ENCODE measurements at places on chromosomes 5 and 9.

- no peak for DNase-seq
These were observed 186.2 kb downstream of the DCP2 start for GRCh38 chr5:113162770-113163169.

GRCh38 chr9:84271531-84271900, 69.0 kb downstream of the SLC28A3 start:
- peak; percentile 94 for DNase-seq

DNA sequence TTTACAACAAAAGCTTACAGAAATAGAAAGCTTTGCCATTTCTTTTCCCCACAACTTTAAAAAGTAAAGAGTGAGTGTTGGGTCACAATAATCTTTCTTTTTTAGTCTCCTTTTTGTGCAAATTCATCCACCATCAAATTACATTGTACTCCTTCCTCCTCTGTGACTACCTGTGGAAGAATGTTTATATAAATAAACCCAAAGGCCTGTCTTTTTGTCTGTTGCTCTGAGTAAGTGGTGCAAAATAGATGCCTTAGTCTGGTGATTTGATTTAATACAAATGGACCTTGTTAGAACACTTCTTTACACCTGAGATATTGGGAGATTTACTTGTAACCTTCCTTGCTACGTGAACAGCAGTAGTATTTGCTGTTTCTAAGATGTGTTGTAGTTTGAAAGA, 53.5 kb upstream of the TAF11L2 start:
- no peak for DNase-seq

DNA sequence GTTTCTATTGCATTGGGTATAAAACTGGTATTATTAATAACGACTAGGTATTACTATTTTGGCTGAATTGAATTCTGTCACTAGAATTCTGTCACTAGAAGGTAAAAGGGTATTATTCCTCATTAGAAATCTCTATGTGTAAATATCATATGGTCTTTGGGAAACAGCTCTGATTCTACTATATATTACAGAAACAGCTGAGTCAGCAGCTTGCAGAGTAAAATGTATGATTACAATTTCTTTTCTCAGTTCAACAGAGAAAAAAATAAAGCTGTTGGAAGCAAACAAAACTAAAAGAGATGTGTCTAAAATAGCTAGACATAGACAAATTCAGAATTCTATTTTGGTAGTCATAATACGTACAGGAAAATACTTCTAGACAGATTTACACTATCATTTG, 48.5 kb downstream of the HAPLN1 start:
- no peak for DNase-seq

DNA sequence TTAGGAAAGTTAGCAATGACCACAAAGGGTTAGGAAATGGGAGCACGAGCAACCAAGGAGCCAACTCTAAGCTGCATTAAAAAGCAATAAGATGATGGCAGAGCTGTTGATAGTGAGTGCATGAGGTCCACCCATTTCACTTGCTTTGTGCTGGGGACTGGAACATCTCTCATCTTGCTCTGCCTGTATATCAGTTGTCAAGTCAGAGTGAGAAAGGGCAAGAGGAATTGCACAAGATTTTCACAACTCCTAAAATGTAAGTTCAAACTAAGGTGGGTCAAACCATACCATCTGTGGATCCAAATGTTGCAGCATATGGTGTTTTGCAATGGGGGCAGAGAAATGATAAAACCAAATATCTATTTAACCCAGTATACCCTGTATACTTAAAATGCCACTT, 2.8 kb upstream of the ESM1 start:
- DNase-seq, result no peak

DNA sequence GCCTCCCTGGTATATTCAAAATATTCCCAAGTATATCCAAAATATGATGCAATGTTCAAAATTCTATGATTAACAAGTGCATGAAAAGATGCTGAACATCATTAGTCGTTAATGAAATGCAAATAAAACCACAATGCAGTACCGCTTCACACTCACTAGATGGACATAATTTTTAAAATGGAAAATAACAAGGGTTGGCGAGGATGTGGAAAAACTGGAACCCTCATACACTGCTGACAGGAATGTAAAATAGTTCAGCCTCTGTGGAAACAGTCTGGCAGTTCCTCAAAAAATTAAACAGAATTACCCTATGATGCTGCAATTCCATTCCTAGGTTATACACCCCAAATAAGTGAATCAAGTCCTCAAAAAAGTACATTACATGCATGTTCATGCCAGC, 36.1 kb upstream of the MYOT start:
- no peak for DNase-seq

DNA sequence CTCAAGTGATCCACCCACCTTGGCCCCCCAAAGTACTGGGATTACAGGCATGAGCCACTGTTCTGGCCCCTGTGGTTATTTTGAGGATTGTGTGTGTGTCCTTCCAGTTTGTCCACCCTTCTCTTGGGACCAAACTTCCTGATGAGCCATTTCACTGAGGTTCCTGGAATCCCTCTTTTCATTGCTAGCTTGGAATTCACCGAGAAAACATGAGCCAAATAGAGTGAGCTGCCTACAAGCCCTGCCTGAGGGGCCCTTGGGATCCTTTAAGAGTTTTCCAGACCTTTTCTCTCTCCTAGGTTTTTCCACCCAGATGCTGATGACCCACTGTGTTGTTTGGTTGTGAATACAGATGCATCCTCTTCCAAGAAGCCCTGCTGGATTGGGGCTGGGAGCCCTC, 13.2 kb upstream of the KIF12 start:
- no peak for DNase-seq

DNA sequence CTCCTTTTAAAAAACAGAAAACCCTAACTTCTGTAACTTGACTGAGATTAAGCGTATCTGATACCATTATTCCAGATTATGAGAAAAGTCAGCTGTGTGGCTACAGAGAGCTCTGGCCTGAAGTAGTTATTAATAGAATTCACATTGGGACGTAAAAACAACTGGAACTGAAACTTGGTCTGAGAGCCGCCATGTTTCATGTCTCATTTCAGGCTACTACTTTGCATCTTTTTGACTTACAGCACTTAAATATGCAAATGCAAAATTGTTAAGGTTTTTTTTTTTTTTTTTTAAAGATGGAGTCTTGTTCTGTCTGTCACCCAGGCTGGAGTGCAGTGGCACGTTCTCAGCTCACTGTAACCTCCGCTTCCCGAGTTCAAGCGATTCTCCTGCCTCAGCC, 25.2 kb downstream of the MAP3K1 start:
- DNase-seq, result no peak

GRCh38 chr5:81786496-81786895, 35.6 kb upstream of the SSBP2 start:
- no peak for DNase-seq

- no peak for DNase-seq
These were observed 115.3 kb downstream of the TSSK1B start for GRCh38 chr5:113319256-113320053.

GRCh38 chr5:148177207-148177606, 8.9 kb downstream of the SPINK14 start:
- DNase-seq, result no peak

GRCh38 chr5:145668714-145669113, 166.4 kb downstream of the PRELID2 start:
- no peak for DNase-seq

DNA sequence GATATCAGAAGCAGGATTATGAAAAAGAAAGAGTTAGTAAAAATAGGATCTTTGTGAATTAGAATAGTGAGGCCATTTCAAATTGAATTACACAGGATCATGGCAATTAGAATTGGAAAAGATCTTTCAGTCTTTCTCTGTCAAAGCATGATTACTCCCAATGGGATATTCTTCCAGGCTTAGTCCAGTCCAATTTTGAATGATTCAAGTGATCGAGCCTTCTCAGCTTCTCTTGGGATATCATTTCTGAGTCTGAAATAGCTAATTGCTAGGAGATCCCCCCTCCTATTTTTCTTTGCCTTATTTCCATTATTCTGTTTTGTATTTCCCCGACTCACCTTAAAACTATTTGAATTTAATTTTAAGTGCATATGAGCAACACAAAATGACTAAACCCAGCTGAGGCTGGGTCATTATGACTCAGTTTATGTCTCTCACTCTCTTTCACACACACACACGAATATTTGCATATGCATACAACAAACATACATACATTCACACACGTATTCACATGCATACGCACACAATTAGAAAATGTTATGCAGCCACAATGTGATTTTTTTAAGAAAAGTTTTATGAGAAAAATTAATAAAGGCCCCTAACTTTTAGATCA, 34.8 kb upstream of the EFNA5 start:
- no peak for DNase-seq

GRCh38 chr9:130696139-130696650, 2.6 kb downstream of the EXOSC2 start:
- no peak for DNase-seq

DNA sequence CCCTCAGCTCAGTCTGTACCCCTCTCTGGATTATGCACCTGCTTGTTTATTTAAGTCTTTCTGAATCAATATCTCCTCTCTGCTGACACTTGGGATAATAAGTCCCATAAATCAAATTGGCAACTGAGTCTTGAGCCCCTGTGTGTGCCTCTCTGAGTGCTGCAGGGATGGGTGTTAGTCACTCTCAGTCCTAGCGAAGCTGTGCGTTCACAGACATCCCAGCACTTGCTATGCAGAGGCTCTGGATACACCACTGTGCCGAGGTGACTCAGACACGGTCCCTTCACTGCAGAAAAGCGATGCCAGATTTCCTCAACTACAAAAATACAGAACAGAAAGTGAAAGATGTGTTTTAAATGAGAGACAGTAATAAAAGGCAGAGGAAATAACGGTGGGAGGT, 4.1 kb upstream of the KCNMB1 start:
- no peak for DNase-seq

DNA sequence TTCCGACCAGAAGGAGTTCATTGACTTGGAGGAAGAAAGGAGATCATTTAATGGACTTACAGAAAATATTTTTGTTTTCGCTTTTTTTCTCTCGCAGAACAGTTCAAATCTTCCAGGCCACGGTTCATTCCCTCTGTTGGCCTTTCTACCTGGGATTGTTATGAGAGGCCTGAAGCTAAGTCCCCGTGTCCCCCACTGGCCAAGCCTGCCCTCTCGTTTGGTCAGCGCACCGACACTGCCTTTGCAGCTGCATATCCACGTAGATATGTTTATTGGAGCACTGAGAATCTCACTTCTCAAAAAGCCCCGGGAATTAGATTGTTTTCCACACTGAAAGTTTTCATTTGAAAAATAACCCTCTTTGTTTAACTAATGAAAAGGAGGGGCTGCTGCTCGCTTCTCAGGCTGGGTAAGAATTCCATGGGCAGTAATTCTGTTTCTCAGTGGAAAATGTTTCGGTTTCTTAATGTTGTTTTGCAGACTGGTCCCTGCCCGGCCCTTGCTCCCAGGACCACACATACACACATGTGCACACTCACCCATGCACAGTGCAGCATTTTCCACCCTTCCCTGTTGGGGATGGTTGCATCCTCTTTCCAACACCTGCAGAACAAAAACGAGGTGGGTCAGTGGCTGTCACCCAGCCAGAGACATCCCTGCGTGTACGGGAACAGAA, 655.7 kb downstream of the BNC2 start:
- no peak for DNase-seq

DNA sequence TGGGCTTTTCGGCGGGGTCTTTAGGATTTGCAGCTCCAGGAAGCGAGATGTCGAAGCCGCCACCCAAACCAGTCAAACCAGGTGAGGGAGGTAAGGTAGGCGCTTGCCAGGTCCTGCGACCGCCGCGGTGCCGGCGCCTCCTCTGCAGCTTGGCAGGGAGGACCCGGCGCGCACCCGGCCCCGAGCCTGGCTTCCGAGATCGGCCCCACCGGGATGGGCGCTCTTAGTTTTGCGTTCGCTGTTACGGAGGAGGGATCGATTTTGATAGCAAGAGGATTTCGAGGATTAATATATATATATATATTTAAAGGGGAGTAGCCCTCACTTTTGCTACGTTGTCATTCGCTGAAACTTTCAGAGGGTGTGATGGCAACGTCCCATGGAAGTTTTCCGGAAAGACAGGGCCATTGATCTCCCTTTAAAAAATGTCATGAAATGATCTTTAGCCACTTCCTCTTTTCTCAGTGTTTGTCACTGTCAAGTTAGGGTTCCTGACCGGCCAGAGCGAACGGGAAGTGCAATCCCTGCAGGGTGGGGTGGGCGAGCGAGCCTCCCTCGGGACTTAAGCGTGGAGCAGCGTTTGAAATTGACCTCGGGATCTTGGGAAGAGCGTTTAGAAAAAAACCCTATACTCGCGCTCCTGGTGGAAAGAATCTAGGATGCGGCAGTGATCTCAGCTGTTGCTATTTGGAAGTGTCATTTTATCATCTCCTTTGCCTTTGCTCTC, 495 bp downstream of the OSTF1 start:
- peak; percentile 58 for DNase-seq

DNA sequence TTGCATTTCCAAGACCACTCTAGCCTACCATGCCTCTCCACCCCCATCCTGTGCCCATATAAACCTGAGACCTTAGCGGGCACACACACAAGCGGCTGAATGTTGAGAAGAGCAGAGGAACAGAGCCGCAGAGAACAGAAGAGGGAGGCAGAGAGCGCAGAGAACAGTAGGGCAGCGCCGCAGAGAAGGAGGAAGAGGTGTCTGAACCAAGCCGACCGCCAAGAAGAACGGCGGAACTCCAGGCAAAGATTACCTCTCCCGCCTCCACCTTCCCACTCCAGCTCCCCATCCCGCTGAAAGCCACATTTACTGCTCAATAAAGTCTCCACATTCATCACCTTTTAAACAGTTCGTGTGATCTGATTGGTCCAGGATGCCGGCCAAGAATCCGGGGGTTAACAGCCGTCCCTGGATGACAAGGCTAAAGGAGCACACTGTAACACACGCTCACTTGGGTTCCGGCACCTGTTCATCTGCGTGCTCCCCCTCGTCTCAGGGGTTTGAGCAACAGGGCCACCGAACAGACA, 33.2 kb downstream of the GRIN3A start:
- peak; percentile 67 for DNase-seq

- DNase-seq, result no peak
These were observed 10.8 kb downstream of the GFRA3 start for GRCh38 chr5:138263581-138263980.

DNA sequence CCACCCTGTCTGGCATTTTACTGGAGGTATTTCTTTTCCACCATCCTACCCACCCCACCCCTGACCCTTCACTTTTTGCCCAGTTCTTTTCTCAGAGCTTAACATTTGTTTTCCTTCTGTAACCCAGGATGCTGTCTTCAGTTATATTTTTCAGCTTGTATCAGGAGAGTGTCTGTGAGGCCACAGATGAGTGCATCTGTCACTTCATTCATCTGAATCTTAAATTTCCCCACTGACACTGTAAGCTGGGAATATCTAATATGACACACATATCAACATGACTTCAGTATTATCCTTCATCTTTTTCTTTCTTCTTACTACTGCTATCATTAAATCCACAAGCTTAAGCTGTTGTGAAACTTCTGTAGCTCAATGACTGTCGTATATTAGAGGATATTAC, 4.9 kb downstream of the MARCHF3 start:
- DNase-seq, result no peak

DNA sequence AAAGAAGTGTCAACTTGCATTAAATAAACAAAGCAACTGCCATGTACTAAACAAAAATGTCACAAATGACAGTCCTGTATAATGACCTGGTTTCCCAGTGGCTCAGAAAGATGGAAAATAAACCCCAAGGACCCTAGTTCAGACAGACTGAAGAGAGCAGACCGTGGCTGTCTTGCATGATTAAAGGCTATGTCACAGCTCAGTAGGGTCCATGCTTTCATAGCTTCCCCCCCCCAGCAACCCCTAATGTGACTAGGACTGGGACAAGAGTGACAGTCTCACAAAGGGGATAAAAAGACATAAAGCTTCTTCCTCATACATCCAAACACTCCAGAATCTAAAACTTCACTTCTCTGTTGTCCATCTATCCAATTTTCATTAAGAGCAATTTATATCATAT, 113.6 kb downstream of the NR6A1 start:
- no peak for DNase-seq

- DNase-seq, result no peak
These were observed 115.5 kb upstream of the RANBP3L start for GRCh38 chr5:36417221-36417620.

All from neural progenitor cell (in vitro differentiated cells).